Eye (tissue), 1 donor: ENCODE measurements at places on chromosomes 16 and 17.

DNA sequence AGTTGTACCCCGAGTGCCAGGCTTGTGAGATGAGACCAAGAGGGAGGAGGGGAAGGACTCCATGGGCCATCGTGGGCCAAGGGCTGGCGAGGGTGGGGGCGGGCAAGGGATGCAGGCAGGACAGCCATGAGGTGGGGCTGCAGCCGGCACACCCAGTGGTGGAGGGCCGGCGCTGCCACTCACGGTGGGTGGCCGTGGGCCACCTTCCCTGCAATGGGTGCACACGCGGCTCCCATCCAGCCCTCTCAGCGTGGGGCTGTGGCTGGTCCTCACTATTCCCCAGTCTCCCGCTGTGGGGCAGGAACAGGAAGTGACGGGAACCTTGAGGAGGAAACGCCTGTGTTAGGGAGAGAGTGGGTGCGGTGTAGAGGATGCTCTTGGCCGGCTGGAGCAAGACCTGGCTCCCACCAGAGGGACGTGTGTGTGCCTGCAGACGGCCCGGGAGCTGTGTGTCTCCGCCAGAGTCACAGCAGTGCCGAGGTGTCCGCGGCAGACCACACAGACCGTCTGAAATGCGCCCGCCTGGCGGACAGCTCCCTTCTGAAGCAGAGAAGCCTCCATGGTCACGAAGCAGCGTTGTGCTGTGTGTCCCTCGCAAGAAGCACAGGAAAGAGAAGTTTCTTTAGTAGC is 23.6 kb downstream of the CIBAR2 start:
- peak; percentile 33 for DNase-seq

DNA sequence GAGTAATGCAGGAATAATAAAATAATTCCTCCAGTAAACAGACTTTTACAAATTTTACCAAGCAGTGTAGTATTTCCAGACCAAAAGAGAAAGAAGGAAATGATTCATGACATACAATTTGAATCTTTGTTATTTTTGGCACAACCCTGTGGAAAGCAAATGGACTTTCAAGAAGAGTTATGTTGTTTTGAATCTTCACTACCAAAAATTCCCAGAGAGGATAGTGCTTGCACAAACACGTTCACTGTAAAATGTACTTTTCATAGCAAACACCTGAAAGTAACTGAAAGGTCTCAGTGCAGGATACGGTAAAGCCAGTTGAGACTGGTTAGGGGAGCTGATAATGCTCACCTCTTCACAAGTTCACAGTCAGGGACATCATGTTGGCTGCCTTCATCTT is 107.1 kb downstream of the USP22 start:
- no peak for DNase-seq

DNA sequence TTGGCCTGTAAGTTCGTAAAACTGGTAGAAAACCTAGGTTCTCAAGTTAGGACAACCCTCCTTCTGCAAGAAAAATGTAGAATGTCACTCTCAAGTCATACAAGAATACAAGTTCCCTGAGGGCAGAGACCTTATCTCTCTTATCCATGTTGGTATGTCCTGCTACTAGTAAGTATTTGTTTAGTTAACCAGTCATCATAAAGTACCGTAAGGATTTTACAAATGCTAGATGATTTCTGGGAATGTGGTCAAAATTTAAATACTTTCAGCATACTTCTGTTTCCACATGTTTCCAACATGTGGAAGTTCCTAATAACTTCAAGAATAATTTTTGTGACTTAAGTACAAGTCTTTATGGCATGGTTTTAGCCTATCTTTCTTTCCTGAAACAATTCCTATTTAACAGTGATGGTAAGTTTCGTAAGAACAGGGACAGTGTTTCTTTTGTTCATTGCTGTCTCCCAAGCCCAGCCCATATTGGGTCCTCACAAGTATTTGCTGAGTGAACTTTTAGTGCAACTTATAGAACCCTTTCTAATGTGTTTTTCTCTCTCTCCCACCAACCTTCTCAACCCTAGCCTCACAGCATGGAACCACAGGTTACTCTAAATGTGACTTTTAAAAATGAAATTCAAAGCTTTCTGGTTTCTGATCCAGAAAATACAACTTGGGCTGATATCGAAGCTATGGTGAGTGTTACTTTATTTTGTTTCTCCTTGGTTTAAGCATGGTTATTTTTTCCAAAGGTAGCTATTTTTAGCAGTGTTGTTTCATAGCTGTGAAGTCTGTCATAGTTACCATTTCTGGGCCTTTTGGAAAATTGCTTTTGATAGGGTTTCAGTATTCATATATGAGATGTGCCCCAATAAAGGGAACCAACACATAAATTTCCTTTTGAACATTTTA is 4.5 kb downstream of the NBR1 start:
- DNase-seq = peak; percentile 2

- DNase-seq = no peak
Measured at GRCh38 chr17:44837196-44837595, 7.1 kb upstream of the GJC1 start.

DNA sequence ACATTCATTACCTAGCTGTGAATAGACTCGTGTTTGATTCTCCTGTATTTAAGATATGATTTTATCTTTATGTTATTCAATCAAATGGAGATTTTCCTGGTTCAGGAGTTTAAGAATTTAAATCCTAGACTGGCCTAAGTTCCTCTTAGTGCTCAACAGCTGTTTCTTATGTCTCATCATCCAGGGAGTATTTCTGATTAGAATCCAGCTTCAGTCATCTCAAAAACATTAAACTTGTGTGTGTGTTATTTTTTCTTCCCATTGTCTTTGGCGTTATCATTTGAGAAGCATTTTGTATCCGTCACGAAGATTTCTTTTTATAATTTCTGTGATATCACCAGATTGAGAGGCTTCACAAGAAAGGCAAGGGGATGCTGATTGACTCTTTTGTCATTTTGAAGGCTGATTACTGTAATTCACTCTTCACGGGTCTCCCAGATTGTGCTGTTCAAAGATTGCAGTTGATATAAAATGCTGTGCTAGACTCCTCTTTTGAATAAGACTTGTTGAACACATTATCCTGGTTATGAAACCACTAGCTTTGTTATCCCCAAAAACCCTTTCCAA is 204.8 kb downstream of the CDH8 start:
- no peak for DNase-seq

DNA sequence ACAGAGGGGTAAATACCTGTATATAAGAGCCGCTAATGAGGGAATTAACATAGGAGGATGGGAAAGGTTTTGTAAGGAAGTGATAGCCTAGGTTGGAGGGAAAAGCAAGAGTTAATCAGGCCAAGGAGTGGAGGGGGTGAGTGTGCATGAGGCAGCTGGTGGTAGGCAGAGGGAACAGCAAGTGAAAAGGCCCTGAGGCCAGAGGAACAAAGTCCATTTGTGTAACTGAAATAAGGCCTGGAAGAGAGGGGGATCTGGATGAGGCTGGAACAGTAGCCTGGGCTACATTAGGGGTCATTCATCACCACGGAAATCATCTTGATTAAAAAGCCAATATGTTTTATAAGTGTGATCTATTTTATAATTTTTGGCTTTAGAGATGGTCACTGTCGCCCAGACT is 45.7 kb downstream of the FZD2 start:
- DNase-seq = no peak

DNA sequence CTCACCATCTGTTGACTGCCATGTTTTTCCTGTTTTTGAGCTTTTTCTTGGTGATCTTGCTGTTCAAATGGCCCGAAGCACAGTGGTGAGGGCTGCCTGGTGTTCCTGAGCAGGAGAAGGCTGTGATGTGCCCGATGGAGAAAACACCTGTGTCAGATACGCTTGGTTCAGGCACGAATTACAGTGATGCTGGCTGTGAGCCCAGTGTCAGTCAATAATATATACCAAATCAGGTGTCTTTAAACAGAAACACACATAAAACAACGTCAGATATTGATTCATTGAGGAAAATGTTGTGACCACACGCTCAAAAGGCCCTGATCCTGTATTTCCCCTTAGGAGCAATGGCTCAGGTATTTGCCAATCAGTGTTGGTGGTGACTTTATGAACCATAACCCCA is 111.7 kb downstream of the SDR42E1 start:
- no peak for DNase-seq

DNA sequence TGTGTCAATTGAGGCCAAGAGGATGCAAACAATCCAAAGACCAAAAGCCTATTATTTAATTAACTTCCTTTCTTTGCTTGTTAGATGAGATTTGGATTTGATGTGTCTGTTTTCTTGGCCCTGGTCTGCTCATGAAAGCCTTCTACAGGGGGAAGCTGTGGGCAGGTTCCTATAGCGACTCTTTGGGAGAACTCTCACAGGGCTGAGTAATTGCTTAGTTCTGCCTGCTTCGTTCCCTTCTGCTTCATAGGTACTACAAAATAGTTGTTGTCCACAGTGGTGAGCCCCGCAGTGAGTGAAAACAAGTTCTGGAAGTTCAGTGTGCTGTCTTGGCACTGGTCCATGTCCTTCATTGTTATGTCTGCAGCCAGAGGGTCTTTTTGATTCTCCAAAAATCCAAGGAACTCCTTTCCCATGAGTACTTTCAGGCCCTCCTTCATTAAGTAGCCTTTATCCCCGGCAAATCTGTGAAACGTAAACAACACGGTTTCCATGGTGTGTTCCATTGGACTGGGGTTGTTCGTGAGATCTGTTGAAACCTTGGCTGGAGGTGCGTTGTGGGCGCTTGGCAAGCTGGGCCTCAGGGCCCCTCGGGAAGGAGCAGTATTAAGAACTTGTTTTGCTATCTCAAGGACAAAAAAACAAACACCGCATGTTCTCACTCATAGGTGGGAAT is 30.0 kb upstream of the ANKRD40CL start:
- DNase-seq = peak; percentile 51

GRCh38 chr16:84932681-84933080 is 78.7 kb downstream of the ZDHHC7 start:
- peak; percentile 69 for DNase-seq

GRCh38 chr16:49781401-49781800 is 74.5 kb downstream of the ZNF423 start:
- no peak for DNase-seq

DNA sequence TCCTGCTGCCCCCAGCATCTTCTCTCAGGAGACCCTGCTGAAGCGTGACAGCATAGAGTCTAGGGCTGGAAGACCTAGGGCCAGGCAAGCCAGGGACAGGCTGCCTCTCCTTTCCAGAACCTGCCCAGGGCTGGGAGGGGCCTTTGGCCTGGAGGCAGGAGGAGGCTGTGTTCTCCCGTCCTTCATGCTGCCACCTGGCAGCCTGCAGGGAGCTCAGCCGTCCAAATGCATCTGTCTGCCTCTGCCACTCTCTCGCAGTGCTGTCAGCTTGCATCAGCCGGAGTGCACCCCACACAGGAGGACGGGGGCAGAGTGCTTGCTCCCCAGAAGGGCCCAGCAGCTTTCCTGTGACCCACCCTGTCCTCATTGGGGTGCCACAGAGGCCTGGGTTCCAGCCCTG is 31.3 kb downstream of the ARHGAP23 start:
- peak; percentile 54 for DNase-seq

DNA sequence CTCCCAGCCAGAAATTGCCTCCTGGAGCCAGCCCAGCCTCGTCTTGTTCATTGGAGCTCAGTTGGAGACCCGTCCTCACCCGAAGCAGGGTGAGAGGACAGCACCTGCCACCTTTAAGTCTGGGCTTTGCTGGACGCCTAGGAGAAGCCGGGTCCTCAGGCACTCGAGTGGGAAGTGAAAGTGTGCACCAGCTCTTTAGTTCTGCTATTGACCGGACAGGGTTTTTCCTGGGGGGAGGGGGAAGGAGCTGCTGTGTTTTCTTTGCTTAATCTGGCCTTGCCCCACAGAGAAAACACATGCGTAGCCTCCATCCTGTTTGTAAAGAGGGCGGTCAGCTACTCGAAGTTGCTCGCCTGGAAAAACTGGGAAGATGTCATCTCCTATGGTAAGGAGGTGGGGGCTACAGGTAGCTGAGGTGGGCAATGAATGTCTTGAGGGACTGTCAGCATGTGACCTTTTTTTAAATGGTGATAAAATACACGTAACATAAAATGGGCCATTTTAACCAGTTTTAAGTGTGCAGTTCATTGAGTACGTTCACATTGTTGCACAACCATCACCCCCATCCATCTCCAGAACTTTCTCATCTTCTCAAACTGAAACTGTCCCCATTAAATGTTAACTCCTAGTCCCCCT is 34.4 kb downstream of the CMIP start:
- DNase-seq = no peak

GRCh38 chr16:89946515-89946914 is 2.0 kb upstream of the DEF8 start:
- DNase-seq = no peak

- DNase-seq = peak; percentile 42
Measured at GRCh38 chr17:45127548-45128300, 4.6 kb downstream of the PLCD3 start.

- no peak for DNase-seq
Measured at GRCh38 chr17:6254036-6254435, 180.9 kb downstream of the AIPL1 start.

GRCh38 chr16:81415751-81416150 is 28.9 kb upstream of the CMIP start:
- peak; percentile 85 for DNase-seq

DNA sequence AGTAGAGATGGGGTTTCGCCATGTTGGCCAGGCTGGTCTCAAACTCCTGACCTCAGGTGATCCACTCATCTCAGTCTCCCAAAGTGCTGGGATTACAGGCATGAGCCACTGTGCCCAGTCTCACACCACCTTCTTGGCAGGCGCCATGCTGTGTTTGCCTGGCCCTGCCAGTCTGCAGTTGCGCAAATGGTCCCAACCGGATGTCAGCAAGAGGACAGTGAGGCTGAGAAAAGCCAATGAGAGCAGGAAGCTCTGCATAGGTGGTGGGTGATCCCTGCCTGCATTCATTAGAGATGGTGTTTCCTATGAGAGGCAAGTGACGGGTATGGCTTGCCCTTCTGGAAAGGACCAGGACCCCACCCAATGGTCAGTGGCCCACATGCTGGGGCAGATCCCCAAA is 59.3 kb downstream of the PECAM1 start:
- DNase-seq = no peak

DNA sequence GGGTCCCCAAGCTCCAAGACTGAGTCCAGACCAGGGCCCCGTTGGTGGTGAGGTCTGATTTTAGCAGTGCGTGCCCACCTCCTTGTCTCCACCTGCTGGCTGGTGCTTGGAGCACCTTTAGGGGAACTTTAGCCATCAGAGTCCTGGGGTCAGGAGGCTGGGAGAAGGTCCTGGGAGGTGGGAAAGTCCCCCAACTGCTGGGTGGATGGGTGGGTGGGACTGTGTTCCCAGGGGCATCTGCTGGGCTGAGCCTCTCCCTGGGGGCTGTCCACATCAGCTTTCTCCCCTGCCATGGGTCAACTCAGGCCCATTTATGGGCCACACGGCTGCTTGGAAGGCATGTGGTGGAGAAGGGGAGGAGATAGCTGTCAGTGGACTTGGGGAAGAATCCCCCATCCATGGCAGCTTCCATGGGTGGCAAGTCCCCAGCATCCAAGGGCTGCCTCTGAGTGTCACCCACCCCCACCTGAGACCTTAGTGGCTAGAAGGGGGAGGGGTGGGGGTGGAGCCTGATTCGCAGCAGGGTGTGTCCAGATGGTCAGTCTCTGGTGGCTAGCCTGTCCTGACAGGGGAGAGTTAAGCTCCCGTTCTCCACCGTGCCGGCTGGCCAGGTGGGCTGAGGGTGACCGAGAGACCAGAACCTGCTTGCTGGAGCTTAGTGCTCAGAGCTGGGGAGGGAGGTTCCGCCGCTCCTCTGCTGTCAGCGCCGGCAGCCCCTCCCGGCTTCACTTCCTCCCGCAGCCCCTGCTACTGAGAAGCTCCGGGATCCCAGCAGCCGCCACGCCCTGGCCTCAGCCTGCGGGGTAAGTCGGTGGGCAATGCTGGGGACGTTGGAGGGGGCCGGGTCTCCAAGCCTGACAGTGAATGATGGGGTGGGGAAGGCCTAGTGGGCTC is at the start of gene TRPV2:
TSS of gene TRPV2 (plus strand) at position 541 of the 894 bp plus-strand sequence. CDS start 2,098 bp downstream, outside the sequence.
- no peak for DNase-seq
